ENCODE measurements at places on chromosomes 7 and 10.
A peak's percentile ranks its signal among the peaks of the same experiment; 100 is the strongest.

GRCh38 chr7:29274146-29275017, 79.8 kb downstream of the CHN2 start:
- DNase-seq: no peak

GRCh38 chr7:148463210-148463609, 127.4 kb upstream of the C7orf33 start:
- no peak for DNase-seq

DNA sequence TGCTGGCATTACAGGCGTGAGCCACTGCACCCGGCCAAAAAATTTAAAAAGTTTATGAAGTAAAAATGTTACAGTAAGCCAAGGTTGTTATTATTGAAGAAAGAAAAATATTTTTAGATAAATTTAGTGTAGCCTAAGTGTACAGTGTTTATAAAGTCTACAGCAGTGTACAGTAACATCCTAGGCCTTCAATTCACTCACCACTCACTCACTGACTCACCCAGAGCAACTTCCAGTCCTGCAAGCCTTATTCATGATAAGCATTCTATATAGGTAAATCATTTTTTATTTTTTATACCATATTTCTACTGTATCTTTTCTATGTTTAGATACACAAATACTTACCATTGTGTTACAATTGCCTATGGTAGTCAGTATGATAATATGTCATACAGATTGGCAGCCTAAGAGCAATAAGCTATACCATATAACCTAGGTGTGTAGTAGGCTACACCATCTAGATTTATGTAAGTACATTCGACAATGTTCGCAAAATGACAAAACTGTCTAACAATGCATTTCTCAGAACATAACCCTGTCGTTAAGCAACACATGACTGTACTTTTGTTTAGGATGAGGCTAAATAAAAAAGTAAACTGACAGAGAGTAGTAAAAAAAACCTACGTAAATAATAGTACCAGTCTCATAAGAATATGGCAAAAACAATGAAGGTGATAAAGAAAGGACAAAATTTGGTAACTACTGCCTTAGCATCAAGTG, 77.8 kb upstream of the FAM133B start:
- DNase-seq: no peak

DNA sequence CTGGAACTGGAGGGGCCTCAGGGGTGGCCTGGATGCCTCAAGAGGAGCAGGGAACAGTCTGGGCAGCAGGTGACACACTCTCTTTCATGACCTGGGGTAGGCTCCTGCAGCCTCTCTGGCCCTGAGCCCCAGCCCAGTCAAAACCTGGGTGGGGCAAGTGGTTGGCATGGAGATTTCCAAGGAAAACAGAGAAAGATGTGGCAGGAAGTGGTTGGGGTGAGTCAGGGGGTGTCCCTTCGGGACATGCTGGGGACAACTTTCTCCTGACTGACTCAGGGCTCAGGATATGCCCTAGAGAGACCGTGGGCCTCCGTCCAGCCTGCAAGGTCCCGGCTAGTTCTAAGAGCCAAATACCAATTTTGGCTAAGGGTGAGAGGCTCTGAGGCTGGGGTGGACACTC, 2.9 kb downstream of the AQP1 start:
- DNase-seq: no peak

DNA sequence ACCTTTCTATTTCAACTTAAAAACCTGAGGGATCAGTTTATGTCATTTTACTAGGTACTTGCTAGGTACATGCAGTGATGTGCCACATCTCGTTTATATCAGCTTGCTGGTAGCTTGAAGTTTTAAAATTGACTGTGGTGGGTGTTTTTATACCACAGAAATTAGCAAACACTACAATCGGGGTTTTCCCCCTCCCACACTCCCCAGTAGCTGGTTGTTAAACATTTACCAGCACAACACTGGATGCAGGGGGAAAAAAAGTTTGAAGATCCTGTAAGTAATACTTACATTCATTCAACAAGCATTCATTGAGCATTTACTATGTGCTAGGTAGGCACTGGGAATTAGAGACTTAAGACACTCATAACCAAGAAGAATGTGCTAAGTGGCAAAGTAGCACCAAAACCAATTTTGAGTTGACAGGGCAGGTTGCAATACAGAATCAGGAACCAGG, 32.6 kb downstream of the USP6NL start:
- peak; percentile 47 for DNase-seq

Data from stimulated activated CD4-positive, alpha-beta T cell treated with anti-CD3 and anti-CD28 coated beads, Interleukin-12 subunit alpha, Interleukin-12 subunit beta, amount 100 ng/mL, for 24 hours (primary cell).